Activated T-cell treated with anti-CD3 and anti-CD28 coated beads for 1 hour (primary cell): ENCODE measurements at places on chromosomes 5 and 9.

DNA sequence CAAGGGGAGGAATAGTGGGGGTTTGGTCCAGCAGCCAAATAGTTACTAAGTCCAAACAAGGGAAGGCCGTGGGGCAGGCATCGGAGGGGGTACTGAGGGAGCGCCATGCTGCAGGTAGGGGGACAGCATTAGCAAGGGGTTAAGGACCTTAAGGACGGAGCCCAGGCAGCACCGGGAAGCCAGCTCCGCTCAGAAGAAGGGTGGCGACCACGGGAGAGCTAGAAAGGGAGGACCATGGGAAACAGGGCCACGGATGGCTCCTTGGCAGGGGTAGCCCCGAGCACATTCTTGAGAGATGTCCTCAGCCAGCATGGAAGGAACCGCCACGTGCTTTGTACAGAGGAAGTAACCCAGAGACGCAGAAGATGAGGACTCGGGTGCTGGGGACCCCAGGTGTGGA lies 76.2 kb upstream of the STXBP1 start:
- DNase-seq: no peak

- DNase-seq: no peak
These were observed 212.9 kb downstream of the MARCHF11 start for GRCh38 chr5:15966651-15967050.

- DNase-seq: no peak
These were observed 139.7 kb upstream of the PCA3 start for GRCh38 chr9:76624391-76625048.

DNA sequence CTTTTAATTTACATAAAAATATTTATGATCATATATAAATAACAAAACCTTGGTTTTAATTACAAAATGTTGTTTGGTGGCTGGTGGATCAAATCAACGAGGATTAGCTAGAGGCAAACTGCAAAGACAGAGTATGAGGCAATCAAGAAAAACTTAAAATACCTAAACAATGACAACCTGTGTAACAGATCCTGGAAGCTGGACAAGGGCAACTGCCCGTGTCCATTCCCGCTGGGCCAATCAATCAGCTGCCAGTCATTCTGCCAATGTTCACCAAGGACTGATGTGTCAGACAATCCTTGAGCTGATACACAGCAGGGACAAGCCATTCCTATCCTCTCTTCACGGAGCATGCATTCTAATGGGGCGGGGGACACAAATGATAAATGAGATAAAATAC lies 3.2 kb upstream of the TENT4A start:
- DNase-seq: no peak

GRCh38 chr5:122311961-122312590 lies at the start of gene SNCAIP:
Gene SNCAIP, plus strand, starts transcription at chr5:122312237. Its CDS starts 78,898 bp downstream, at chr5:122391135.
- DNase-seq: no peak

- DNase-seq: no peak
These were observed 55.4 kb downstream of the KCNT1 start for GRCh38 chr9:135757356-135757755.

DNA sequence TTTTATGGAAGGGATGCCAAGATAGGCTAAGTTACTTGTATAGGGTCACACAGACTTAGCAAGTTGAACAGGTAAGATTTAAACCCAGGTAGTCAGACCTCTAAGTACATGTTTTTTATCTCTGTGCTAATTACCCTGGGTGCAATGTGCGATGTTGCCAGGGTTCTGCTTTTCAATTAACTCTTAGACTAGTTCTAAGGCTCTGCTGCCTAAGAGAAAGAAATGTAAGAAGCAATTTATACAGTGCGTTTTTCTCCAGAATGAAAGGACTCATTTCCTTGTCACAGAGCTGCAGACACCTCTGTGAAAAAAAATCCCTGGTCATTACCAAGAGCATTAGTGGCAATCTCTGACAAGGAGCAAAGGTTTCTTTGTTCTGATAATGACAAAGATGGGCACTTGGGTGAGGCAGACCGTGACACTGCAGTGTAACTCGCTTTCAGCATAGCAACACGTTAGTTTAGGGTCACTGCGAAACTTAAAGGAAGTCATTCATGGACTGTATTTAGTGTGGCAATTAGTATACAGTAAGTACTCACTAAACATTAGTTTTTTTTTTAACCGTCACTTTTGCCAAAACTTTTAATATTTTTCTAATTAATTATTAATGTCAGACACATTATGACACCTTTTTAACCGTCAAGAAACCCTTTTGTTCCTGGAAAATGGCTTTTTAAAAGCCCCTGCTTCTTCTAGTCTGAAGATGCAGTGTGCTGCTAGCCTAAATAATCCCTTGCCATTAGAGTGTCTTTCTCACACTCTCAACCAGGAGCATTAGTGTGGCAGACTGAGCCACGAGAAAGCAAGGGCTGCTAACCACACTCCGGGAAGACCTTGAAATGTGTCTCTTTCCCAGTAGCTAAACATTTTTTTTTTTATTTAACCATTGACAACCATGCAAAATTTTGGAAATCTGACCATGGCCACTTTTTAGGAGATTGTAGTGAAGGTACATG lies 520.0 kb upstream of the C9orf72 start:
- no peak for DNase-seq

GRCh38 chr9:24257726-24258125 lies 288.0 kb downstream of the IZUMO3 start:
- DNase-seq: no peak

DNA sequence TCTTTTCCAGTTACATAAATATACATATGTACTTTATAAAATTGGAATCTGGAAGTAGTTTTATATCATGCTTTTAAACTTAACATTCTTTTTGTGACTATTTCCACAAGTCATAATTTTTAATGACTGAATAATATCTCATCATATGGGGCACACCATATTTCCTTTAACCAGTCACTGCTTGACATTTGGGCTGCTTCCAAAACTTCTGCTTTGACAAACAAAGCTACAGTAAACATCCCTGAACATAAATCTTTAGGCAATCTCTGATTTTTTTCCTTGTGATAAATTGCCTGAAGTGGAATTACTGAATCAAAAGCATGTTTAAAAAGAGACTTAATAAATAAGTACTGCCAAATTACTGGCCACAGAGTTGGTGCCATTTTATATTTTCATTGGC lies 178.0 kb downstream of the FSTL4 start:
- DNase-seq: no peak

DNA sequence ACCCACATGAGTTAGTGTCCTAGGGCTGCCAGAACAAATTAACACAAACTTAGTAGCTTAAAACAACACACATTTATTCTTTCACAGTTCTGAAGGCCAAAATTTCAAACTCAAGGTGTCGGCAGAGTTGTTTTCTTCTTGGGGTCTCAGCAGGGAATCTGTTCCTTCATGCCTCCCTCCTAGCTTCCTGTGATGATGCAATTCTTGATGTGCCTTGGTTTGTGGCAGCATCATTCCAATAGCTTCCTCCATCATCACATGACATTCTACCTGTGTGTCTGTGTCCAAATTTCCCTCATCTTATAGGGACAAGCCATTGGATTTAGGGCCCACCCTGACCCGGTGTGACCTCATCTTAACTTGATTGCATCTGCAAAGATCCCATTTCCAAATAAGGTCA lies 12.2 kb upstream of the SLC25A48 start:
- DNase-seq: no peak

DNA sequence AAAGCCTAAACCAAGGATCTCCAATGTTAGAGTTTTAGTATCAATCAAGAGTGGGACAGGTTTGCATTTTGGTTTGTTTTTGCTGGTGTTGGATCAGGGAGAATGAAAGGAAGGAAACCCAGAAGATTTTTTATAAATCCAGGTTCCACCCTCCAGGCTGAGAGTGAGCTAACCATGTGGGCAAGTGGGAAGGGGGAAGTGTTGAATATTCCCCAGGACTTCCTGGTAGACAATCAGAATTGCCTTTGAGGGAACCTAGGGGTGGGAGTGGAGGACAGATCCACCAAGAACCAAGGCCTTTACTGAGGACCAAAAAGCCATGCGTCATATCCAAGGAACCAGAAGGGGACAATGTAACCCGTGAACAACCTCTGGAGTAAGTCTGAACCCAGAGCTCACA lies 33.5 kb upstream of the PIK3R1 start:
- DNase-seq: no peak

- no peak for DNase-seq
These were observed 1124.6 kb downstream of the DTWD2 start for GRCh38 chr5:117863586-117864296.

DNA sequence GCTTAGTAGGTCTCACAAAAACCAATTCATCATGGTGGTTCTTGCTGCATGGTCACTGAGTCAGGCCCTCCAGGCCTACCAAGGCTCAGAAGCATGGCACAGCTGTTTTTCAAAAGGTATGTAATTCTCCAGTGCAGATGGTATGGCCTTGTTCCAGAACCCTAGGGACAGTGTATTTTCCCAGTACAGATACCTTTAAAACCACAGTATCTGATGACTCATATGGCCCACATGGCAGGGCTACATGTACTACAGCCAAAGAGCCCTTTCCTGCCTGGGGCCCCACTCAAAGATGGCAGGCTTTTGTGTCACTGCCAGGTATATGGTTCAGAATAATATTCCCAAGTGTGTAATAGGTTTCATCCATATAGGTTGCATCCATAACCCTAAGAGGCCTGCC lies 16.5 kb downstream of the CSF2 start:
- DNase-seq: no peak

DNA sequence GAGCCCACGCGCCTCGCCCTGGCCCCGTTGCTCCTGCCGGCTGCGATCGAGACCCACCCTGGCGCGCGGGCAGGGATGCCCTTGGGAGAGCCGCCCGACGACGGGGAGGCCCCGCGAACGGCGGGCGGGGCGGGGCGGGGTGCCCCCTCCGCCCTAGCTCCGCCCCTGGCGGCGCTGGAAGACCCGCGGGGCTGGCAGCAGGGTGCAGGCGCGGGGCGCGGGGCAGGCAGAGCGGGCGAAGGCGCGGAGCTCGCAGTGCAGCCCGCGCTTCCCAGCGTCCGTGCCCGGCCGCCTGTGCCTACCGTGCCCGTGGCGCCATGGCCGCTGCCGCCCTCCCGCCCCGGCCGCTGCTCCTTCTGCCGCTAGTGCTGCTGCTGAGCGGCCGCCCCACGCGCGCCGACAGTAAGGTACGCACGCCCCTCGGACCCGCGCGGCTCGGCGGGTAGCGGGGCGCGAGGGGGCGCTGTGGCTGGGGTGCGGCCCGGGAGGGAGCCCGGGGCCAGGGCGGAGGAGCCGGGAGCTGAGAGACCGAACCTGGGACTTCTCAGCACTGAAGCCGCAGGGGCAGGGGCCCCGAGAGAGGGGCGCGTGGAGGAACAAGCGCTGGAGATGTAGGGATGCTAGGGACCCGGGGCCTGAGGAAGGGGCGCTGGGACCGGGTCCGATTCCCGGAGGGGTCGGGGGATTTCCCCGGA lies at the start of gene OLFML2A:
TSS of gene OLFML2A (plus strand) at position 180 of the 695 bp plus-strand sequence. CDS start at position 318, 138 bp downstream.
- no peak for DNase-seq

- no peak for DNase-seq
These were observed 166.0 kb upstream of the RGS7BP start for GRCh38 chr5:64339769-64340168.

- no peak for DNase-seq
These were observed 16.4 kb upstream of the C5orf58 start for GRCh38 chr5:170216257-170216864.

- DNase-seq: no peak
These were observed 68.6 kb downstream of the GDNF start for GRCh38 chr5:37771203-37771611.

DNA sequence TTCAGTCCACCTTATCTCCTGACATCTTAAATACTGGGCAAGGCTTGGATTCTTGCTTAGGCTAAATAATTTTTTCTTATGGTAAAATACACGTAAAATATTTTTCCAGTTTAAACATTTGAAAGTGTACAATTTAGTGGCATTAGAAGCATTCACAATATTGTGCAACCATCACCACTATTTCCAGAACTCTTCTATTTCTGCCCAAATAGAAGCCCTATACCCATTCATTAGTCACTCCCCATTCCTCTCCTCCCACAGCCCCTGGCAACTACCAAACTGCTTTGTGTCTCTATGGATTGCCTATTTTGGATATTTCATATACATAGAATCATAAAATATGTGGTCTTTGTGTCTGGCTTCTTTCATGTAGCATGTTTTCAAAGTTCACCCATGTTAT lies 57.6 kb downstream of the IL31RA start:
- DNase-seq: no peak

DNA sequence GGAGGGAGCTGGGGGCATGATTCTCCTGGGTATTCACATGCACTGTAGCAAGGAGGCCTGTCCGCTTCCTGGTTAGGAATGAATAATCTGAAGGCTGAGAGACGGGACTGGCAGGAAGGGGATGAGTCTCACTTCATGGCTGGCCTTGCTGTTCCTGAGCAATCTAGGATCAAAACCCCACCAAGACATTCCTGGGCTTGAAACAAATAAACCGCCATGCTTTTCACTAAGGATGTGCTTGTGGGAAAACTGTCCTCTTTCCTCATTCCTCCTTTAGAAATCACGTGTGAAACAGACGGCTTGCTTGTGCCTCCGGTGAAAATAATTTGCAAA lies 132.8 kb downstream of the MACROH2A1 start:
- no peak for DNase-seq

GRCh38 chr5:123207081-123207537 lies 118.1 kb downstream of the PRDM6 start:
- DNase-seq: no peak

DNA sequence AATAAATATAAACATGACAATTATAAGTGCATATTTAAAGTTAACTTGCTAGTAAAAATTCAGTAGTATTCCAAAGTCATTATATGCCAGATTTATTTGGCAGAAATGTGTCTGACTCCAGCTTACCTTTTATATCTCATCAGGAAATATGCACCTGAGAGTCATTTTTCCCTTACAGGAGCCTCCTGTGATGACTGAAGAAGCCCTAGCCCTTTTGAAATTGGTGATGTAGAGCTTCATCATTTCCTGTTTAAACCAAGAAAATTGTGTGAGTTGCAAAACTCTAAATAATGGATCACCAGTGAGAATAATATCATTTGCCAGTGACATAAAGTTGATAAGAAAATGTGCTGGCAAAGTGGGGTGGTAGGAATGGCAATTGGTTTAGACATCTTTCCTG lies 42.1 kb upstream of the CTNND2 start:
- DNase-seq: no peak

- DNase-seq: no peak
These were observed 26.0 kb downstream of the EGFLAM start for GRCh38 chr5:38284384-38284783.

- DNase-seq: no peak
These were observed 177.0 kb downstream of the FGF18 start for GRCh38 chr5:171596391-171596878.

DNA sequence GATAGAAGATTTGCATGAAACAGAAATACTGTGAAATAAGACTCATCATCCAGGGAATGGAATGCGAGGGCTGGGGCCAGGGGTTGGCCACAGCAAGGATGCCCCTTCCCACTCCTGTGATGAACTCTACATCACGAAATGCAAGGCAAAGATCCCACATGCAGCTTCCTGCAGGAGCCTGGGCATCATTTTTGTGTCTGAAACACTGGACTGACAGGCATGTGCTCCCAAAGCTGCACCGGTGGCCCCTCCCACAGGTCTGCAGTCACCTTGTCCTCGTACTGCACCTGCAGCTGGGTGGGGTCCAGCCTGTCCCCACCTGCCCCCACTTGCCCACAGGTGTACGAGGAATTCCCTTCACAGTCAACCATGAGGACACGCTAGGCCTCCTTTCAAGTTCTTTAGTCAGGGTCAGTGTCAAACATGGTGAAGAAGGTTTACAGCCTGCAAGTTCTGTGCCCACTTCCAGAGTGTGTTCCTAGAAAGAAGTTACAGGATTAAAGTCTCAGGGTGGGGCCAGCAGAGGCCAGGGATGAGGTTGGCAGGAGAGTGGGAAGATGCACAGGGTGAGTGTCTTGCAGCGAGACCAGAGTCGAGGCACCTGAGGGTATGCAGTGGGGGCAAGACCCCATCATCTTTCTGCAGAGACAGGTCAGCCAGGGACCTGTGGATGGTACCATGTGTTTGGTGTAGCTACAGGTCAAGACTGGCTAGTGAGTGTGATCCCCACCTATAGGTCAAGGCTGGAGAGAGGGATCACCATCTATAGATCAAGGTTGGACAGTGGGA lies 155.0 kb upstream of the IRX2 start:
- no peak for DNase-seq
